Stimulated activated CD8-positive, alpha-beta memory T cell treated with anti-CD3 and anti-CD28 coated beads, Interleukin-12 subunit alpha, Interleukin-12 subunit beta, amount 100 ng/mL, for 1 hour (primary cell): ENCODE measurements at places on chromosomes 1 and 21.

DNA sequence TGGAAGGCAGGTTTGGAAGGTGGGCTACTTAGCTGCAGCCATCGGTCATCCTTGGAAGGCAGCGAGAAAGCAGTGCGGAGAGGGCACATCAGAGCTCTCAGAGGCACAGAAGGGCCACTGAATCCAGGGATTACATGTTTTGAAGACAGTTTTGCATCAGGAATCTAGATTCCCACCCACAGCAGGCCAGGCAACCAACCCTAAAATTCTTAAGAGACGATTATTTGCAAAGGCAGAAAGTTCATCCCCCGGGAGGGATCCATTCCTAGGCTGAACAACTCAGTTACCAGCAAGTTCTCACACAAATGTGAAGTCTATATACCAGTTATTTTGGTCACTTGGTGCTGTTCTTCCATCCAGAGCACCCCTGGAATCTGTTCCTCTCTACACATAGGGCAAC, 457.3 kb upstream of the VAMP3 start:
- DNase-seq, result no peak

DNA sequence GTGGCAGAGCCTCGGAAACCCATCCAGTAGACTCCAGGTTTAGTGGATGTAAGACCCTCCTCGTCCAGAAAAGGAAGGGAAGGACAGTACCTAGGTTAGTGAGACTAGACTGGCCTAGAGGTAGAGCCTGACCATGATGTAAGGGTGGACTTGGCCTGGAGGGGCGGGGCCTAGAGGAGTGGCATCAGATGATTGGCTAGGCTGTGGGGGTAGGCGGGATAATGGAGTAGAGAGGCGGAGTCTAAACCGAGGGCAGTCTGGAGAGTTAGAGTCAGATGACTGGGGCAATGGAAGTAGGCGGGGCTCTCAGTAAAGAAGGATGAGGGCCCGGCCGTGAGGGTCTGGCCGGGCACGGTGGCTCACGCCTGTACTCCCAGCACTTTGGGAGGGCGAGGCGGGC, 70.1 kb downstream of the EPHB2 start:
- no peak for DNase-seq

DNA sequence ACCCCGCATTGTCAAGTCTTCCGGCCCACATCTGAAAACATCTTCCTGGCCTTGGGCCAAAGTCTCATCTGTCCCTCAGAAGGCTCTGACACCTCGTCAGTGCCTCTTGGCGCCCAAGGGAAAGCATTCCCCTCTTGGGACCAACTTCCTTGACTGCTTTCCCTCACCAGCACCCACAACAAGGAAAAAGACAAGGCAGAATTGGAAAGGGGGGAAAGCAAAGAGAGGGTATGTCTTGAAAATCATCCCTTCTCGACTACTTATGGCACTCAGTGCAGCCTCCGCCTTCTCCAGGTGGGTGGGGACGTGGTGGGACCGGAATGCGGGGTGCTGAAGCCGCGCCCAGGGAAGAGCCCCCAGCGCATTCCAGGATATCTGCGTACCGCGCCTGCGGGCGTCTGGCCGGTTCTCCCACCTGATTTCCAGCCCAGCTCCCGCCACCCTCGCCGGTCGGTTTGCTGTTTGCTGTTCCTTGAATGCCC, 554 bp upstream of the SLC39A1 start:
- DNase-seq, result no peak

DNA sequence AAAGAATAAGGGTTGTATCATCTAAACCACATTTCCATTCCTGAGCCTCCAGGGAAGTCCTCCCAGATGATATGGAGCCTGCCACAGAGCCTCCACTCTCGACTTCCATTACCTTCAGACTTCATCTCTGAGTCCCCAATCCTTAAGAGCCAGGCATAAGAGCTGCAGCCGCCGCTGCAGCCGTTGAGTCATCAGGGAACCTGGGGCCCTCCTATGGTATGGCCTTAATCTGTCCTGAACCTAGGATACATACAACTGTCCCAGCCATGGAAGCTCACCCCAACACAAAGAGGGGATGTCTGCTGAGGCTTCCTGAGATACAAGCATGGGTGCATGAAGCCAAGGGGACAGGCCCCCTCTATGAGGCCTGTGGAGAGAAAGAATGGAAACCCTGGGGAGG, 16.3 kb downstream of the TAL1 start:
- DNase-seq, result no peak

GRCh38 chr1:10610901-10611600, 136.3 kb downstream of the PEX14 start:
- no peak for DNase-seq

DNA sequence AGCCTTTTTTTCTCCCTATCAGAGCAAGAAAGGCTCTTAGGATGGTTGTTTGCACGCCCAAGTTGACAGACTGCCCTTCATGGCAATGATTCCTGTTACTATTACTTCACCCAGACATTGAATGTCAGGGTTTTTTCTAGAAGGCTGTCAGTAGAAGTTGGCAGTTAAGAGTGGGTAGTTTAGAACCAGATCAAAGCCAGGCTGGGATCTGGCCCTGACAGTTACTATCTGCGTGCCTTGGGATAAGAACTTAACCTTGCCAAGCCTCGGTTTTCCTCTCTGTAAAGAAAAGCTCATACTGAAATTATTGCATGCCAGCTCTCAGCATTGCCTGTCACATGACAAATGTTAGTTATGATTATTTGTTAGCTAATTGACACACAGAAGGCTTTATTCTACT, 58.7 kb upstream of the PPP2R5A start:
- no peak for DNase-seq

DNA sequence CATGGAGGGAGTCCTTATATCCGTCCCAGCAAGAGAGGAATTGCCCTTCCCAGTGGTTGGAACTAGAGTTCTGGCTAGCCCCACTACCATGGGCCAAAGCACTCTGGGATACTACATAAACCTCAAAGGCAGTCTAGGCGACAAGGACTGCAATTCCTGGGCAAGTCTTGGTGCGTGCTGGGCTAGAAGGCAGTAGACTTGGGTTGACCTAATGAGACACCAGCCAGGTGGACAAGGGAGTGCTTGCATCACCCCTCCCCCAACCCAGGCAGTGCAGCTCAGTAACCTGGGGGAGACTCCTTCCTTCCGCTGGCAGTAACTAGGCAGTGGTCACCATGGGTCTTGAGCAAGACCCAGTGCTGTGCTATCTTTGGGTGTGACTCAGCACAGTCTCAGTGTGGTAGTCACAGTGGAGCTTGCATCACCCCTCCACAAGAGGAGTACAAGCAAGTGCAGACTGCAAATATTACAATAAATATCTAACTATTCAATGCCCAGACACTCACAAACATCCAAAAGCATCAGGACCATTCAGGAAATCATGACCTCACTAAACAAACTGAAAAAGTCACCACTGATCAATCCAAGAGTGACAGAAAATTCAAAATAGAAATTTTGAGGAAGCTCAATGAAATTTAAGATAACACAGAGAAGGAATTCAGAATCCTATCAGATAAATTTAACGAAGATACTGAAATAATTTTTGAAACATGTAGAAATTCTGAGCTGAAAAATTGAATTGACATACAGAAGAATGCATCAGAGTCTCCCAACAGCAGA, 84.7 kb upstream of the LYPLAL1 start:
- DNase-seq, result no peak

- DNase-seq, result no peak
Measured at GRCh38 chr21:44758781-44759627, 42.6 kb downstream of the UBE2G2 start.

GRCh38 chr21:15408089-15408488, 321.7 kb upstream of the USP25 start:
- no peak for DNase-seq

DNA sequence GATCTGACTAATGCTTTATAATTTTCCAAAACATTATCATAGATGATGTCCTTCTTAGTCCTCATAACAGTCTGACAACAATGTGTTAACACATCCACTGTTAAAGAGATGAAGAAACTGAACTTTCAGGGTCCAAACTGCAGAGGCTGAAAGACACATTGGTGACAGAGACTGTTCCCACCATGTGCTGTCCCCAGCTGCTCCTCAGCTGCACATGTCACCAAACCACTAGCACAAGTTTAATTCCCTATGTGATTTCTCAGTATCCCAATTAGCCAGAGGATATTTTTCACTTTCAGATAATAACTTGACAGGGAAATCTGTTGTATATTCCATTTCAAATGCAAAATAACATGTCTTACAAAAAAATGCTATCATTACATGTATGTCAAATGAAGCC, 24.6 kb downstream of the LAMC2 start:
- no peak for DNase-seq

- no peak for DNase-seq
Measured at GRCh38 chr1:7633506-7634245, 137.4 kb upstream of the VAMP3 start.

DNA sequence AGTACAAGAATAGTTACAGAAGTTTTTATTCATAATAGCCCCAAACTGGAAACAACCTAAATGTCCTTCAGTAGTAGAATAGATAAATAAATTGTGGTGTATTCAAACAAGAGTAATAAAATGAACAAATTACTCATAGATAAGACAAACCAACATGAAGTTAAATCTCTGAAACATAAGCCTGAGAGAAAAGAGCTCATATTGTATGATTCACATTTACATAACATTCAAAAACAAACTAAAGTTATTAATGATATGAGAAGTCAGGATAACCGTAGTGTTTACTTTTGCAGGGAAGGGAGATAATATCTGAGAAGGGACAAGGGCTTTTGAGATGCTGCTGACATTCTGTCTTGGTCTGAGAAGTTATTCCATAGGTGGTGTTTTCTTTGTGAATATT, 13.5 kb downstream of the STPG1 start:
- no peak for DNase-seq

DNA sequence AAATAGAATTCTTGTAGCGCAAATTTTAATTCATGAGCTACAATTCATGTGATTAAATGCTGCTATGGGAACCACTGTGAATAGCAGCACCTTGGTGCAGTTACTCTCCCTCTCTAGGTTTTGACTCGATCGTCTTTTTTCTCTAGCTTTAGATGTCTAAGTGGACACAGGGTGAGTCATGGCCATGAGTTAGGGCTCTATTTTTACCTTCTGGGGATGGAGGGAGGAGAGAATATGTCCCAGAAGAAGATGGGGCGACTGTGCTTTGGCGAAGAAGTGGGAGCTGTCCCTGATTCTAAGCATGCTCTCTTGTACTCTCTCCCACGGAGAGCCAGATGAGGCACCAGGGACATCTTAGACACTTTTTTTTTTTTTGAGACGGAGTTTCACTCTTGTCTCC, 1.6 kb upstream of the OR2B11 start:
- no peak for DNase-seq

- no peak for DNase-seq
Measured at GRCh38 chr1:147878022-147878421, 24.6 kb upstream of the GJA8 start.

DNA sequence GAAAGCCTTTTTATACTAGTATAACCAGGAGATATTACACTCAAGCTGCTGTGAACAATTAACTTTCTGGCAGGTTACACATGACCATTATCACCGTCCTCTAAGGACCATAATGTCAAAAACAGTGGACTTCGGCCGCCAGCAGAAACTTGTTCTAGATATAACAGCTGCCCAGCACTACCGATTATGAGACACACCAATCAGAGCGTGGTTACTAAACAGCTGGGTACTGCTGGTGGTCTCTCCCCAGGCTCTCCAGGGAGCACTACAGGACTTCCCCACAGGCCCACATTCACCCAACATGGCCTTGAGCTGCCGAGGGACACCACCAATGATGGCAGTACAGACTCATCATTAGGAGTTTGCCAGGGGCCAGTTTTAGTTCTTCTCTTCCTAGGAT, 57.9 kb upstream of the CTBS start:
- DNase-seq, result no peak

DNA sequence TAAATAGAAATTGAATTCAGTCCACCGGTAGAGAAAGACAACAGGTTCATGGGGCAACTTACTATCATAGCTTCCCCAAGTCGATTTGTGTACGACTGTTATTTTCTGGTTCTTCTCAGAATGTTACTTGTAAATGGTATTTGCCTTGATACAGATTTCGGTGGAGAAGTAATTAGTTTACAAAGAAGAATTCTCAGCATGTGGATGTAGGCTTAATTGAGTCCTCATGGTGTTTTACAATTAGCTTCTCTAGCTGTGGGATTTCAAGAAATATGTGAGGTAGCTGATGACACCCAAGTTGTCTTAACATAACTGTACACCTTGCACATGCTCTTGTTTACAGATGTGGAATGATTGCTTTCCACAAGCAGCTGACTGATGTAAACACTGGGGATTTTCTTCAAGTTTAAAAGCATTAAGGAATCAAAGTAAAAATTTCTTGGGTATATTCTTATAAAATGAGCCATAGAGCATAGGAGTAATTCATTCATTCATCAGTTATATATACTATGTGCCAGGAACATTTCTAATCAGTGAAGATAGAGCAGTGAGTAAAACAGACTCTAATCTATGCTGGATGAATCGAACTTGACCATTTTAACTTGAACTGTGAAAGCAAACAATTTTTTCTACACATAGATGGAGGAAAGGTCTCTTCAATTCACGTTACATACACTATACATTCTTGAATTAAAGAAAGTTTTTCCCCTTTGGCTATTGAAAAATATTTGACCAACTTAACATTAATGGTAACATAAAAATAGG, 1.4 kb downstream of the MACO1 start:
- DNase-seq, result no peak

- DNase-seq, result no peak
Measured at GRCh38 chr1:93238425-93238824, 57.9 kb downstream of the CCDC18 start.

DNA sequence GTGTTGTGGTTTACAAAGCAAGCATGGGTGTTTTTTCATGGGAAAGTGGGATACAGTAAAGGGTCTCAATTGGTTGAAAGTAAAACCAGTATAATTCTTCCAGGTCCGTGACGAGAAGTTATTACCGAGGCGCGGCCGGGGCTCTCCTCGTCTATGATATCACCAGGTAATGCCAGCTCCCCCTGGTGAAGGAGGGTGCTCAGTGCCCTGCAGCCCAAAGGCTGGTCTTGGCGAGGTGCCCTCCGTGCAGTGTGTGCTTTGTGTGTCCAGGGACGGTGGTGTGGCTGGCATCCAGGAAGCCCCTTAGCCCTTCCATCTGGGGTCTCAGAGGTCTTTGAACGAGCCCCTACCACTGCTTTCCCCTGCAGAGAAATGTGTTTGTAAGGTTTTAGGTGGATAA, 24.8 kb downstream of the RAB4A start:
- DNase-seq, result no peak

- no peak for DNase-seq
Measured at GRCh38 chr1:44557778-44558177, 116.5 kb downstream of the TMEM53 start.
